ENCODE measurements at places on chromosomes 11 and 22. TPM values are rescaled to one million over a fixed set of nuclear protein-coding genes. Genes with fewer than 3 reads are reported as not detected.
A peak's percentile ranks its signal among the peaks of the same experiment; 100 is the strongest.

DNA sequence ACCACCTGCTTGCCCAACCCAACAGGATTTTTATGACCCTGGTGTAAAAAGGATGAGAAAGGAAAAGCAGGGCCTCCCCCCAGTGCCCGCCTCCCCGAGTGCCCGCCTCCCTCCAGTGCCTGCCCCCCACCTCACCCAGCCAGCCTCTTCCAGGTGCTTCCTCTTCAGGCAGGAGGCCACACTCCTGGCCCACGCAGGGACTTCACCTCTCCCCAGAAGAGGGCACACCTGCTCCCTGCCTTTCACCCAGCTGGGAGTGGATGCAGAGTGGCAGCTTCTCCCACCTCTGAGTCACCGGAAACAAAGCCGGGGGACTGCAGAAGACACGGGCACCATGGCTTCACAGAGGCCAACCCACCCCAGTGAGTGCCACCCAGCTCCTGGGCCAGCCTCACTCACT is 16.1 kb downstream of the CPT1A start:
- DNase-seq: peak; percentile 84

Gene MPPED2
- 4.8 TPM for total RNA-seq

- DNase-seq: no peak
Measured at GRCh38 chr11:74543991-74544390, 48.4 kb upstream of the POLD3 start.

DNA sequence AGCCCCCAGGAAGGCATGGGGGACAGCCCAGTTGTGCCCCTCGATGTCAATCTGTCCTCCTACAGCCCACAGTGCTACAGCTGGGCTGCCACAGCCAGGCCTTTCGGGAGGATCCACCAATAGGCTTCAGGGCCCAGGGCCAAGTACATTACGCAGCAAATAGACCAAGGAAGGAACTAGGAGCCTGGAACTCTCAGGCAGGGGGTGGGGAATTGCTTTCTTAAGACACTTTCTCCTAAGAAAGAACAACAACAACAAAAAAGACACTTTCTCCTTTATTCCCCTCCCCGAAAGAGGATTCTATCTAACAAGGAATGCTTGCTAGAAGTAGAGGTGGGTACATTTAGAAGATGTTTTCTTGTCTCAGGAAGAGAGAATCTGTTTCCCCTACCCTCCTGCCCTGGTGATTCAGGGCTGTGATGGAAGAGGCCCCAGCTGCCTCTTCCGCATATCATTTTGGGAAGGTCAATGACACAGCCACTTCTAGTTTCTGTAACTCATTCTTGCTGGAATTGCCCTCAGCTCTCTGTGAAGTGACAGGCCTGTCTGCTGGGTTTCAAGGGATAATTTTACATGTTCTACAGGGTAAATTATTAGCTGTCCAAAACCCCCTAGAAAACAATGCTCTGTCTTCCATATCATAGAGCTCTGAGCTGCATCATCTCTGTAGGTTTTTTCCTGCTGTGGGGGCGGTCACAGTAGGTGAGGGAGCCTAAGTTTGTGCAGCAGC is 6.0 kb upstream of the MALAT1 start:
- DNase-seq: no peak

DNA sequence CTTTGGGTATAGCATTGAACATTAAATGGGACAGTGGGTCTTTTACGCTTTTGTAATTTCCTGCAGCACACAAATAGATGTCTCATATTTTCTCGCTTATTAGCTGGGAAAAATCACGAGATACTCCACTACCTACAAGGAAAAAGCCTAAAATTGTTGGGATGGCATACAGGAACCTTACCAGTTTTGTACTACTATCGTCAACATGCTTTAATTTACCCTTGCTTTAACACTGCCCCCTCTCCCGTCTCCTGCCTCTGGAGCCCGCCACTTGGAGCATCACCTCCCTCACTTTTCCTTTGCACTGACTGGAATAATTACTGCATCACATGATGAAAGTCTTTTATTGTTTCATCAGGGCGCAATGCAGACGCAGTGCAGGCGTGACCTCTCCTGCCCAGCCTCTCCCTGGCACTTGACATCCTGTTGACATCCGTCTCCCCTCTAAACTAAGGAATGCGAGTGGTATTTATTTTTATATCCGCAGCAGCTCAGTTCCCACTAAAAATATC is 1.0 kb upstream of the FNBP4 start:
- peak; percentile 81 for DNase-seq

Gene ANO5
- total RNA-seq: 6.5 TPM

Gene BDNF
- 0.20 TPM for total RNA-seq

DNA sequence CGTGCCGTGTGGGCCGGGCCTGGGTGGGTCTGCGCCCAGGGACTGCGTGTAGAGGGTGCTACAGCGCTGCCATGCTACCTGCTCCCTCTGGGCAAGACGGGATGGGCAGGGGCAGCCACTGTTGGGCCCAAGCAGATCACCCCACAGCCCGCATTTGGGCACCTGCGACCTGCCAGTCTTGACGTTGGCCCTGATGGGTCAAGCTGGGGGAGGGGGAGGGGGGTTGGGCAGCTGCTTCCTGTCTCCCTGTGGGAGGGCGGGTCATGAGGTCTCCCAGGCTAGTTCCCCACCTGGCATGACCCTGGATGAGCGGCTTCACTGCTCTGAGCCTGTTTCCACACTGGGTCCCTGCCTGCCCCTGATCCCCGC is 2.8 kb upstream of the RPS19BP1 start:
- DNase-seq: no peak

Gene MMP12
- total RNA-seq: 4.8 TPM

GRCh38 chr11:94310191-94310875 is 6.0 kb downstream of the IZUMO1R start:
- DNase-seq: no peak

GRCh38 chr22:27669798-27670599 is 131.6 kb downstream of the MN1 start:
- peak; percentile 53 for DNase-seq
